ENCODE measurements at places on chromosomes 11 and 22.

DNA sequence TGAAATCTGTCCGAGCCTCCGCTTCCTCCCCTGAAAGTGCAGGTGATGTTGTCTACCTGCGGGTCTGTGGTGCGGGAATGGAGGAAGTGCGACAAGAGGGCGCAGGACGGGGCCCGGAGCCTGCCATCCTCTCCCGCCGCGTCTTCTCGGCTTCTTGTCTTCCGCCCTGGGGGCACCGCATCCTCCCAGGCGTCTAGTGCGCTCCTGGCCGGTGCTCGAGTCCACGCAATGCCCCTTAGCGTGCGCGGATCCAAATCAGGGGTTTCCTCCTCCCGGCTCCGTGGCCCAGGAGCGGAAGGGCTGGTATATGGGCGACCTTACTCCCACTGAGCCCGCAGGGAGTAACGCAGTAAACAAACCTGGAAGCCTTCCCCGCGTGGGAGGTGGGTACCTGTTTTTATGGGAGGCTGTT is 405 bp downstream of the SFI1 start:
- DNase-seq = peak; percentile 45

DNA sequence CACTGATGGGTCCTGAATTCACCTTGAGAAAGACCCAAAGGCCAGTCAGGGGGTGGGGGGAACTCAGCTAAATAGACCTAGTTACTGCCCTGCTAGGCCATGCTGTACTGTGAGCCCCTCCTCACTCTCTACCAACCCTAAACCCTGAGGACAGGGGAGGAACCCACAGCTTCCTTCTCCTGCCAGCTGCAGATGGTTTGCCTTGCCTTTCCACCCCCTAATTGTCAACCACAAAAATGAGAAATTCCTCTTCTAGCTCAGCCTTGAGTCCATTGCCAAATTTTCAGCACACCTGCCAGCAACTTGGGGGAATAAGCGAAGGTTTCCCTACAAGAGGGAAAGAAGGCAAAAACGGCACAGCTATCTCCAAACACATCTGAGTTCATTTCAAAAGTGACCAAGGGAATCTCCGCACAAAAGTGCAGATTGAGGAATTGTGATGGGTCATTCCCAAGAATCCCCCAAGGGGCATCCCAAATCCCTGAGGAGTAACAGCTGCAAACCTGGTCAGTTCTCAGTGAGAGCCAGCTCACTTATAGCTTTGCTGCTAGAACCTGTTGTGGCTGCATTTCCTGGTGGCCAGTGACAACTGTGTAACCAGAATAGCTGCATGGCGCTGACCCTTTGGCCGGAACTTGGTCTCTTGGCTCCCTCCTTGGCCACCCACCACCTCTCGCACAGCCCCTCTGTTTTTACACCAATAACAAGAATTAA is 2.4 kb upstream of the TTC36 start:
- no peak for DNase-seq

GRCh38 chr11:85589373-85589772 is 37.8 kb downstream of the DLG2 start:
- no peak for DNase-seq

GRCh38 chr11:86719781-86720463 is 47.5 kb upstream of the ME3 start:
- no peak for DNase-seq

GRCh38 chr22:46068593-46069491 is 81.5 kb upstream of the PPARA start:
- DNase-seq = no peak

- DNase-seq = peak; percentile 34
Measured at GRCh38 chr11:117597071-117597470, 199.9 kb downstream of the DSCAML1 start.

GRCh38 chr11:91082255-91082654 is 859.4 kb upstream of the CHORDC1 start:
- no peak for DNase-seq

- no peak for DNase-seq
Measured at GRCh38 chr22:44368611-44369292, 56.0 kb upstream of the SHISAL1 start.

DNA sequence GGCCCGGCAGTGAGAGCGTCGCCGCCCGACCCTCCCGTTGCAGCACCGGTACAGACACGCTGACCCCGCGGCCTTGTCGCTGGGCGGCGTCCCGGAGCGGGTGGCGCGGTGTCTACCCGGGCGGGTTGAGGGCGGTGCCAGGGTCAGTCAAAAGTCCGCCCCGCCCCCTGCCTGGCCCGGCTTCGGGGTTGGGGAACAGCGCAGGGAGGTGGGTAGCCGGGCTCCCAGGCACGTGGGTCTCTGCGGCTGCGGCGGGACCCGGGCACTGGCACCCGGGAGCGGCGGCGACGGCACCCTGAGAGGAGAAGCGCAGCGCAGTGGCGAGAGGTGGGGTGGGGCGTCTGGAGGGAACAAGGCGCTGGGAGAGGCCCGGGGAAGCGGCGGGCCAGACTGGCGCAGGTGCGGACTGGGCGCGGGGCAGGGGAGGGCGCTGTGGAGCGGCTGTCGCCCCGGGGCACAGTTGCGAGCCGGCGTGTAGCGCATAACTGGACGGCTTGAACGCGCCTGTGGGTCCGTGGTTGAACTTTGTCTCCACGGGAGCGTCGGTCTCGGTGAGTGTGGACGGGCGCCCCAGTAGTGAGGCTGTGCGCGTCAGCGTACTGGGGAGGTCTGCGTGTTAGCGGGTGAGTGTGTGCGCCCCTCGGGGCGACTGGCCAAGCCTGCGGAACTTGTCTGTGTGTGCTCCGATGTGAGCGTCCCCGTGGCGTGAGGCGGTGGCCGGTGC is at the start of gene P2RY2:
Gene P2RY2 (plus strand): TSS at position 176 of the 724 bp plus-strand sequence. CDS start 15,879 bp downstream, outside the sequence.
- DNase-seq = peak; percentile 28

- DNase-seq = no peak
Measured at GRCh38 chr11:62796281-62796680, 4.5 kb upstream of the TMEM223 start.

DNA sequence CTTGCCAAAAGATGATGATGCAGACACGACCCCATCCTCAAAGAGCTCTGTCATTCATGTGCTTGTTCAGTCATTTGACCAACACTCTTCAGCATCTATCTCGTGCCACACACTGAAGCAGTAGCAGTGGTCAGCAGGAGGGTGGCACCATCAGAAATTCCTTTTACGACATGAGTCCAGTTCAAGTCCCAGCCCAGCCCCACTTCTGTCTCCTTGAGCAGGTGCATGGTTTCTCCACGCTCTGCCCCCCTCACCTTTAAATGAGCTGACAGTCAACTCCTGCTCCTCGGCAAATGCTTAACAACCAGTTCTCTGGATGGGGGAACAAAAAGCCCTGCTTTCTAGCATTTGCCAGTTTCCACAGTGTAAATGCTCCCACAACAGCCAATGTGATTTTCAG is 60.9 kb downstream of the SYN3 start:
- DNase-seq = no peak

- no peak for DNase-seq
Measured at GRCh38 chr11:112241486-112241885, 15.3 kb downstream of the PTS start.

GRCh38 chr22:50479721-50480120 is 1.6 kb upstream of the ADM2 start:
- DNase-seq = no peak

DNA sequence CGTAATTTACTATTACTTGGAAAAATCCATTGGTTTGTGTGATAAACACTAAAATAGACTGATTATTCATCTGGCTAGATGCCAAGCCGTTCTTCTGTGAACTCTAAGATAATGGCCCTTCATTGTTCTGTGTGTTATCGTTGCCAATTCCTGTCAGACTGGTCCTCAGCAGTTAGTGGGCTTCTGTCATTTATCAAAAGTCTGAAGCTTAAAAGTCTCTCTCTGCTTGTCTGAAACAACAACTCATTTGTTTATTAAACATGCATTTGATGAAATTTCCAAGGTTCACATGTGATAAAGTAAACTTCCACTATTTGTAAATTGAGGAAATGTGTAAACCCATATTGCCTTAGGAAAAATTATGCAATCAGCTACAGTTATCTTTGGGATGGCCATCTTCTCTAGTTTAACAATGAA is 21.1 kb upstream of the RDX start:
- DNase-seq = no peak

- DNase-seq = no peak
Measured at GRCh38 chr11:10605941-10606381, 37.5 kb upstream of the LYVE1 start.

GRCh38 chr11:6841694-6842093 is 3.8 kb upstream of the OR10A5 start:
- no peak for DNase-seq

DNA sequence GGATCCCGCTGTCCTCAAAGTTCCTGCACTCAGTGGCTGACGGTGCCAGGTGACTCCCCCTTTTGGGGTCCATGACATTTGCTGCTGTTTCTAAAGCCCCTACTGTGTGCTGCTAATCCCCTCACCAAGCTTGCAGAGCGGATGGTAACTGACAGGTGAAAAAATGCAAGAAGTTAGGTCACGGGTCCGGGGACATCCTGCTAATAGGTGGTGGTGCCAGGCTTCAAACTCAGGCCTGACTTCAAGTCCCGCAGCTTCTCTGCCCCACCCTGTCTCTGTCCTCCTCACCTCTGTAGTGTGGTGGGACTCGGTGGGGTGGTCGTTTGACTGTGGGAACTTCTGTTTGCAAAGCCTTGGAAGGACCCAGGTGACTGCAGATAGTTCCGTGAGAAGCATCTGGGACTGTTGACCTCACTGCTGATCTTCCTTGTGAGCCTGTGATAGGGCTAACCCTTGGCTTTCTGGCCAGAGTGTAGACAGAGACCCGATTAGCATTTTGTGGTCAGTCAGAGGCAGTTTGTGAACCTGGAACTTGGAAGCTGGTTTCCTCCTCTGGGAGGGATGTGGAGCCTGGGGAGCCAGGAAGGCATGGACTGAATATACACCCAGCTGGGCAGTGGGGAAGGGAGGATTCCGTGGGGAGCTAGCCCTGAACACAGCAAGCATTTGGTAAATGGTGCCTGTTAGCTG is 115.4 kb upstream of the OR4B1 start:
- no peak for DNase-seq

DNA sequence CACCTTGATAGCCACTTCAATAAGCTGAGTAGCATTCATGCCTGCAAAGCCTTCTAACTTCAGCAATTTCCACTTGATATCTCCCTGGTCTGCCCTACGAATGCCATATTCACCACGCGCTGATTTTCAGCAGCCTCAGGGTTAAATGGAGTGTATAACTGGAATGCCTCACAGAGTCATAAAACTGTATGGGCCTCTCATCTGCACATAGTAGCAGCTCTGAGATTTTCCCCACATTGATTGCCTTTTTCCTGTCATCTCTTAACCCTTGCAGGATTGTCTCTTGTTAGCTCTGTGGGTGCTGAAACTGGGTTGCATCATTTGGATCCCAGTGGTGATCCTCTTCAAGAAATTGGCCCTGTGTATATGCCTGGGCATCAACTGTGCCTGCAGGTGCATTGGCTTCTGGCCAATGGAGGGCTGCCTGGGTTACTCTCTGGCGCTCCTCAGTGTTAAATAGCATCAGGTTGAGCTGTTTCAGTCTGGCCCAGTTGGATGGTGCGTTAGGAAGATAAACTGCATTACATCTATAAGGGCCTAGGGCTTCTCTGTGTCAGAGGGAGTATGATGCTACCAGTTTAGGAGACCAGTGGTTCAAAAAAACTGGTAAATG is 17.4 kb upstream of the GLYATL1 start:
- DNase-seq = no peak

DNA sequence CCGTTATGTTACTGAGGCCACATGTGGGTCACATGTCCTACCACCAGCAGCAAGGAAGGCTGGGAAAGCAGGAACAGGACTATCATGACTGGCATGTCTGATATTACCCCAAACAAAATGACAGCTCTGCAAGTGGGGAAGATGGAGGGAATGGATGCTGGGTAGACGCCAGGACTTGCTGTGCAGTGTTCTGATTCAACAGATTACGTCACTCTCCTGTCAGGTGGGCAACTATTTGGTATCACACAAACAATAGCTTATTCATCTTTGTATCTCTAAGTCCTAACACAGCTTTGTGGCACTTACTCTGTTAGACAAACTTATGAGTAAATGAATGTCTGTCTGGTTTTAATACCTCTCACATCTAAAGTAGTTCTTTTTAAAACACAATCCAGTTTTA is 105.2 kb downstream of the SPON1 start:
- no peak for DNase-seq

- no peak for DNase-seq
Measured at GRCh38 chr11:73439002-73439843, 63.0 kb downstream of the RELT start.

DNA sequence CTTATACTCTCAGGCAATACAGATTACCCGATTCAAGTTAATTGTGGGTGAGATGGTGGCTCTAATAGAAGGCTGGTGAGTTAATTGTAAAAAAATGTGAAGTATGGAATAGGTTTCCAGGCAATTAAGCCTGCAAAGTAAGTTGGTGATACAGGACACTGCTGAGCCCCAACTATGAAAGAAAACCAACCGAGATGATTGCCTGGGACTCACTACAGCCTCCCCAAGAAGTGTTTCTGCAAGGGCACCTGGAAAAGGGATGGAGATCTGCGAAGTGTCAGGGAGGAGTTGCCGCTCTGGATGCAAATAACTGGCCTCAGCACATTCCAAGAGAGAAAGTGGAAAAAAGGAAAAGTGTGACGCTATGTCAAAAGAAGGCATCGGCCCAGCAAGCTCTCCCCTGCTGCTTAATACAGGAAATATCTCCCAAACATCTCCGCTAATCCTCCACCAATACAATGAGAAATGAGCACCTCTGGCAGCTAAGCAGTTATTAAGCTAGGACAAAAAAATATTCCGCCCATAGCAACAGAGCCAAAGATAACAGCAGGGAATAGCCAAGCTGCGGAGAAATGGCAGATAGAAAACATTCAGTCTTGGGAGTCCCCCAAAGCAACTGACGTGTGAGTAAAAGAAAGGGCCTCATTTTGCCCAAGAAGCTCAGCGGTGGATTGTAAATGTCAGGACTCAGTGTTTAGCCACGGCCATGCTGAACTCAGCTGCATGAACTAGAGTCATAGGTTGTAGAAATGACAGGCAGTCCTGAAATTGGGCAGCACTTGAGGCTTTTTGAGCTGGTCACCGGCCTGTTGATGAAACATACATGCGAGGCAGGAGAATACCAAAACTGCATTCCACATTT is 133.7 kb downstream of the SNX19 start:
- no peak for DNase-seq

GRCh38 chr11:5467527-5467926 is 18.4 kb downstream of the OR51I2 start:
- no peak for DNase-seq

DNA sequence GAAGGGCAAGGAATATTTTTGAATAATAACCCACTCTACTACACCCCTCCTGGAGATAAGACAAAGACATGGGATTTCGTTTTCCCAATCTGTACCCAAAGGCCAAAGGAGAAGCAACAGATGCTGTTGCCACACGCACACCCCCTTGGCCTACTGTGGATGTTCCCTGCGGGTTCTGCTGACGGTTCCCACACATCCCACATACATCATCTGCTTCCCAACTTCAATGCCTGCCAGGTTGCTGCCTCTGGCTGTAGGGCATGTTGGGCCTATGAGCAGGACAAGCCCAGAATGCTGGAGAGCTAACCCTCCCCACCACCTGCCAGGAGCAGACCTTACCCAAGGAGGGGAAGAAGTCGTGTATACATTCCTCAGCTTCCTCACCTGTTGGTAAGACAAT is 13.6 kb upstream of the RBFOX2 start:
- no peak for DNase-seq

- DNase-seq = no peak
Measured at GRCh38 chr11:115069599-115069998, 391.3 kb downstream of the NXPE2 start.

- DNase-seq = no peak
Measured at GRCh38 chr11:88831303-88831890, 234.4 kb downstream of the GRM5 start.

Data from activated T-helper 2 cell treated with anti-CD3 and anti-CD28 coated beads, Interferon-gamma antibody, Interleukin-2, Interleukin-4, amounts not matched to agents 10 μg/mL and 5 μg/mL and 100 μg/mL, durations not matched to agents 14 hours and 24 hours and 36 hours (primary cell).